SK-N-SH treated with all-trans-retinoic acid at 6 μM for 48 hours (cell line): ENCODE measurements at places on chromosomes 12 and 14.

DNA sequence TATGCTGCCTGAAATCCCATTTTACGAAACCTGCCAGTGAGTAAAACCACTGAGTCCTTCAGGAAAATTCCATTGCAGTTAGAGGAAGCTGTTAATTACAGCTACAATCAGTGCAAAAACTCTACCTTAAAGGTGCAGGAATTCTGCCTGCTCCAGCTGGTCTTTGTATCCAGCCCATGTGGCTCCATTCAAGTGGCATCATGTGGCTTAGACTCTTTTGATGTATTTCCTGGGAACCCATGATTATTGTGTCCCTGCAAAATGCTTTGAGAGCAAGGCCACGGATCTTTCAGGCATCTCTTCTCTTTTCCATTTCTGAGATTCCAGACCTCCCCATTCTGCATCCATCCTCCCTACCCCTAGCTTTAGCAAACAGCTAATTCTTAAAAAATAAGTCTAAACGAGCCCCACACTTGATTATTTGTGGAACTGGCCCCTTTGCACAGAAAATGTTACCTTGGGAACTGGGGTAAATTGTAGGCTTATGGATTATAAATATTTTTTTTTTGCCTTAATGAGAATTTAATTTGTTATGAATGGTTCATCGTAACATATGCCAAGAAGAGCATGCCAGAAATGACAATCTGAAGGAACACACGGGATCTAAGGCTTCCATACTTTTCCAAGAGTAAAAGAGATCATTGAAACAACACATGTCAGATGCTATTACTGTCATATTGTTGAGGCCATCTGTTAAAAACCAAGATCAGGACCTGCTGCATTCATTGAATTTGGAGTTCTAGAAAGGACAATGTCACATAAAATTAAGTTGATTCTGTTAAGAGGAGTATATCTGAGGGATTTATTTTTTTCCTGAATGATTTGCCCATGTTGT is 144.6 kb downstream of the TPH2 start:
- ATAC-seq: no peak

DNA sequence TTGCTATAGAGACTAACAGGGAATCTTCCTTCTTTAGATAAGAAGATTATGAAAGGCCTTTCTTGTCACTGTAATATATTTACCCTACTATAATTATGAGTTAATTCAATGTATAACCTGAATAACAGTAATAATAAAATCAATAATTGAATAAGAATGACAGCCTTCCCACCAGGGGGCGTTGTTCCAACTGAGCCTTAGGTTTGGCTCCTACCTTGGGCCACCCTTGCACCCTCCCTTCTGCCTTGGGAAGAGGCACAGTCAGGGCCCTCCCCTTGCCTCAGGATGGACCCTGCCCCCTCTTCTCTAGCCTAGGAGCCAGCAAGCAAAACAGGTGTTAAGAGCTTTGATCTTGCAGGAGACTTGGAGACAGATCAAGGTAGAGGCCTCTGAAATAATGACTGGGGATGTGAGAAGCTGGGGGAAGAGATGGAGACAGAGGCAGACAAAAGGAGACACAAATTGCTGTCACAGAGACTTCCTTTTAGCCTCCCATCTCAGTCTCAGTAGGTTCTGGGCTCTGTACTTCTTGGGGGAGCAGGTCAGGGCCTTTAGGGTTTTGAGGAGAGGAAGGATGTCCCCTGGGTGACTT is 40.1 kb upstream of the CISTR start:
- ATAC-seq: no peak

DNA sequence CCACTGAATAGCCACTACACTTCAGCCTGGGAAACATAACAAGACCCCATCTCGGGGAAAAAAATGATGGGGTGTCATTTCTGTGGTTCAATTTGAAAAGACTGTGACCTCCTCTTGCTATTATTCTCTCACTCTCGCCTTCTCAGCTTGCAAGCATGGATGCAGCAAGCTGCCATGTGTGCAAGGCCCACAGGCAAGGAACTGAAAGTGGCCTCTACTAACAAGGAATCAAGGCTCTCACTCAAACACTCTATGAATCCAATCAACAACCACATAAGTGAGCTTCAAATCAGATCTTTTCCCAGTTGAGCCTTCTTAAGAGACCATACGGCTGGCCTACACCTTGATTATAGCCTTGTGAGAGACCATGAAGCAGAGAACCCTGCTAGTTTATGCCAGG is 17.9 kb upstream of the DHRS7 start:
- no peak; the same call in 2 of the 3 replicates for ATAC-seq

DNA sequence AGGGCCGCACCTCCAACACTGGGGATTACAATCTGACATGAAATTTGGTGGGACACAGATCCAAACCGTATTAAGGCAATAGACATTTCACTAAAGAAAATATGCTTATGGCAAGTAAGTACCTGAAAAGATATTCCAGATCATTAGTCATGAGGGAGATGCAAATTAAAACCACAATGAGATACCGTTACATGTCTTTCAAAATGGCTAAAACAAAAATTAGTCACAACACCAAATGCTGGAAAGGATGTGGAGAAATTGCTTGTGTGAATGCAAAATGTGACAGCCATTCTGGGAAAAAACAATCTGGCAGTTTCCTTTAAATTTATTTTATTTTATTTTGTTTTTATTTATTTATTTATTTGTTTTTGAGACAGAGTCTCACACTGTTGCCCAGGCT is 82.3 kb upstream of the PTGDR start:
- no peak for ATAC-seq

DNA sequence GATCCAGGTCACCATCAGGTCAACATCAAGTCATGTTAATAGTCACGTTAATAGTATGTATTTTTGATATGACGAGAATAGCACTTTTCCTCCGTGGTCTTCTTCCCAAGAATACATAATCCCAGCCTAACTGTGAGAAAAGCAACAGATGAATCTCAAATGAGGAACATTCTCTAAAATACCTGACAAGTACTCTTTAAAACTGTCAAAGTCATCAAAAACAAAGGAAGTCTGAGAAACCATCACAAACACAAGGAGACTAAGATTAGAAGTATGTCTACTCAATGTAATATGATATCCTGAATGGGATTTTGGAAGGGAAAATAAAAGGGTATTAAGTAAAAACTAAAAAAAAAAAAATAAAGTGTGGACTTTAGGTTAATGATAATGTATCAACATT is 36.8 kb upstream of the GLIPR1 start:
- no peak for ATAC-seq

DNA sequence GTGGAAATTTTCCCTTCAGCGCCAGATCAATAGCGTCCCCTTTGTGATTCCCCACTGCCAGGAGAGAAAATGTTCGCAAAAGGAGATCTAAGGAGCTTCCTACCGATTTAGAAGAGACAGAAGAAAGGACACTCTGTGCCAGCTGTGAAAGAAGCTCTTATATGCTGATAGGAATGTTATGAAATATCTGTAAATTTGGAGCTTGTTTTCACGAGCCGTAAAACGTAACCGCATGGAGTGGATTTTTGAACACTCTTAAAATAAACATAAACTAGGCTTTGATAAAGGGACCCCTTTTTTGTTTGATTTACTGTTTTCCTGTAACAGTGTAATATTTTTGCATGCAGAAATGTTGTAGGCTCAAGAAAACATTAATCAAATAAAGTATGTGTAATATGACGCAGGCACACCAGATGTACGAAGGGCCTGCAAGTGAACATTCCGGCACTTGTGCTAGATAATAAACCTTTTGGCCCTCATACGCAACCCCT is 346.8 kb downstream of the ETNK1 start:
- ATAC-seq: no peak

DNA sequence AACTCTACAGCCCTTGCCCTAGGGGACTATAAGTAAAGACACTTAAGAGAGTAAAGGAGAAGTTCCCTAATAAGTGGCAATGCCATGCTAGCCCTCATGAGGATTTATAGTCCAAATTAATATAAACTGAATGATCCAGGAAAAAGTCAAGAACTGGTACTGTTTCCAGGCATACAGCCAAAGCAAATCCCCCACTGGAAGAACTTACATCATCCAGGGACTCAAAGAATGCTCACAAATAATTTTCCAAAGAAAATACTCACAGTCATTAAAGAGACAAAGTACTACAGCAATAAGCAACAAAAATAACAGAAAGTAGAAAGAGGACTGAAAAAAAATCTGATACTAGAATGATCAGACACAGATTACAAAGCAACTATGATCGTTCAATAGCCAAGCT is 79.7 kb upstream of the RAP1B start:
- peak; percentile 80 for ATAC-seq
